ENCODE measurements at places on chromosomes 2 and 18.

- DNase-seq, result no peak
Measured at GRCh38 chr18:27778925-27779324, 398.0 kb downstream of the CDH2 start.

GRCh38 chr2:191125646-191126045 lies 25.1 kb downstream of the STAT4 start:
- DNase-seq, result no peak

- no peak for DNase-seq
Measured at GRCh38 chr2:145918951-145919350, 1399.0 kb upstream of the ZEB2 start.

DNA sequence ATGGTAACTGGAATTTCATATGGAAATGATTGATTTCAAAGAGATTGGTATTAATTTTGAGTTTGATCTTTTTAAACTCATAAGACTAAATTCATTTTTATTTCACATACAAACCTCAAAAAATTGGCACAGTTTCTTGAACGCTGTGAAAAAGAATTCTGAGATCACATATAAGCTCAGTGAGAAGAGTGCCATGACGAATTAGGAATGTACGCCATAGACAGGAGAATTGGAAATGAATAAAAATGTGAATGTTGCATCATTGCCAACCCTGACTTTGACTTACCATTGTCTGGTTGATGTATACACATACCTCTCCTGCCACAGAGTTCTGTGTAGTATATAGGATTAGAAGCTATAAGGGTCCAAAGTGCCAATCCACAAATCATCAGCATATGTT lies 290.4 kb upstream of the ZC3H15 start:
- DNase-seq, result peak; percentile 20

DNA sequence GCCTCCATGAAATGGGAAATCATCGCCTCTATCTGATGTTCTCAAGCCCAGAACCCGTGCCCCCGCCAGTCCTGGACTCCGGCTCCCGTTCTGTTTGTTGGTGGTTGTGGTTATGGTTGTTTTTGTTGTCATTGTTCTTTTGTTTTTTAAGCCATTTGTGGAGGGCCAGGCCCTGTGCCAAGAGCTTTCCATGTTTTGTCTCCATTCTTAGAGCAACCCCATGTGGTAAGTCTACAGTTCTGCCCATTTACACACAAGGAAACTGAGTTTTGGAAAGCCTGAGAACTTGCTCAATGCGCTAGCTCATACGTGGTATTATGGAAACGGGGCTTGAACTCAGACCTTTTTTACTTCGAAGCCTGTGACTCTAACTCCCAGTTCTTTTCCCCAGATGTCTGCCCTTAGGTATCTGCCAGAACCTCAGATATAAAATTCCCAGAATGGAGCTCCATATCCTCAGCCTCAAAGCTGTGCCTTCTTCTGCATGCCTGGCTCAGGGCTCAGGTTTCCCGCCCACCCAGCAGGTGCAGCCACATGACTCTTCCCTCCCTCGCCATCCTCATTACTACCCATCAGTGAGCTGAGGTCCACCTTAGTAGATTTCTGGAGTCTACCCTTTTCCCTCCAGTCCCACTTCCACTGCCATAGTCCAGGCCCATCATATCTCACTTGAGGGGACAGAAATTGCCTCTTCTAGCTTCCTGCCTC lies 194.1 kb downstream of the KLHL29 start:
- no peak for DNase-seq

GRCh38 chr2:232892843-232893242 lies 22.8 kb downstream of the SNORC start:
- no peak for DNase-seq

DNA sequence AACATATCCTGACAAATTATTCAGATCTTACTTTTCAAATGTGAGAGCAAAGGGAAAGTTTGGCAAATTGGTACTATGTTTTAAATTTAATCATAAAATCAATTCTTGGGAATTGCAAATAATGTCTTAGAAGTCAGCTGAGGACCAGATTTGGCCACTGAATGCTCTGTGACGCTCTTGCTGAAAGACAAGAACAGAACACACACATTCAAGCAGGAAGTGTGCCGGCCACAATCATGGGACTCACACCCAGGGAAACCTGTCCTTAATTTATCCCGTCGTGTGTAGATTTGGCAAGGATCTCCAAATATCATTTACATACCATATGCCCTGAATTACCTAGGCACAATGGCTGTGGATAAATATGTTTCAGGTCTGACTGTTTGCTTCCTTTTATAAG lies 253.1 kb downstream of the TCF4 start:
- peak; percentile 42 for DNase-seq

DNA sequence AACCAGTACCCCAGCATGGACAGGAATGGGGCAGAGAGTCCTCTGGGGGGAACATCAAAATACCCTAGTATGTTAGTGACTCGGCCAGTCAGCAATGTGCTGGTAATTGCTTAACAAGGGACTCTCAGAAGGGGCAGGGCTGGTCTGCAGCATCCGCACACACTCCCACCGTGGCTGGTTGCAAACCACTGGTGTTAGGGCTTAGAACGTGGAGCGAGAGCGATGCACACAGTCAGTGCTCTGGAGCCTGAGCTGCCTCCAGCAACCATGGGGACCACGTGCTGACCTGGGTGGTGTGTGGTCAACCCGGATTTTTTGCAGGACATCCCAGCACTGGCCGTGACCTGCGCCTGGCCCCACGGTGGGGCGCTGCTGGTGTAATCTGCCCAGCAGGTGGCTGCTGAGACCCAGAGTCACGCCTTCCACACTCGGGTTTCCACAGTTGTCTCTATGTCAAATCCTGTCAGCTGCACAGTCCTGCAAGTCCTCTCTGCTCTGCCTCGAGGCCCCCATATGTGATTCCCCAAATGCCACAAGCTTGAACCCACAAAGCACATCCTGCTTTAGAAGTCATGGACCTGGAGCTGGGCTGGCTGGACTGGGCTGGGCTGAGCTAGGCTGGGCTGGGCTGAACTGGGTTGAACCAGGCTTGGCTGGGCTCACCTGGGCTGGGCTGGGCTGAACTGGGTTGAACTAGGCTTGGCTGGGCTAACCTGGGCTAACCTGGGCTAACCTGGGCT lies 50.6 kb upstream of the GPC1 start:
- no peak for DNase-seq

DNA sequence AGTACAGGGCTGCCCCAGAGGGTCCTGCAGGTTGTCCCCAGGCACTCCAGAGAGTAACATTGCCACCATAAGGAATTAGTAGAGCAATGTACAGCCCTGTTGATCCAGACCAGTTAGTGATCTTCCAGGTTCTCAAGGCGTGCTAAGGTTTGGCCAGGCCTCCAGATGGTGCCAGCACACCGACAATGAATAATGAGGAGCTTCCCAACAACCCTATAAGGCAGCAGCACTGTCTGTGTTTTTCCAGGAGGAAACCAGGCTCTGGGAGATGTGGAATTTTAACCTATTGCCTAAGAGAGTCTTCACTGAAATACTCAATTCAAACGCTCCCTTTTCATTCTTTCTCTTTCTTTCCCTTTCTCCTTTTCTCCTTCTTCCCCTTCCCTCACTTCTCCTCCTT lies 122.1 kb downstream of the MGAT5 start:
- peak; percentile 68 for DNase-seq

Data from fibroblast of skin of right quadriceps (primary cell).